Activated CD8-positive, alpha-beta T cell treated with anti-CD3 and anti-CD28 coated beads for 36 hours (primary cell): ENCODE measurements at places on chromosomes 5 and 9. TPM values are rescaled to one million over a fixed set of nuclear protein-coding genes. Genes with fewer than 3 reads are reported as not detected.

SLC6A19 gene
- not detected for total RNA-seq

- H3K27me3 ChIP-seq: peaks cover 37% of the 10 kb centered on the region
- no peak overlapping the region for H3K4me3 ChIP-seq
- no peak for DNase-seq
- H3K27ac ChIP-seq: no peak overlapping the region
- peaks cover 9% of the 10 kb centered on the region for H3K4me1 ChIP-seq
- H3K36me3 ChIP-seq: no peaks in the 10 kb centered on the region
Measured at GRCh38 chr9:132482196-132482813, 72.3 kb downstream of the CFAP77 start.

TRIM7 gene
- 3.0 TPM for total RNA-seq

PCDHGA4 gene
- total RNA-seq: not detected

- H3K27ac ChIP-seq: peak overlapping the region; percentile 88
- peak; percentile 90 for DNase-seq
- H3K36me3 ChIP-seq: peaks cover 45% of the 10 kb centered on the region
- no peak overlapping the region for H3K4me3 ChIP-seq
- peaks cover 33% of the 10 kb centered on the region for H3K4me1 ChIP-seq
Measured at GRCh38 chr9:131635285-131635684, 90.0 kb downstream of the PRRT1B start.
